ENCODE measurements at places on chromosomes 2 and 18.

GRCh38 chr2:213149294-213149875, 2.0 kb downstream of the IKZF2 start:
- DNase-seq: no peak

- DNase-seq: no peak
Observed at GRCh38 chr2:127541809-127542208, 6.3 kb downstream of the MYO7B start.

- DNase-seq: peak; percentile 63
Observed at GRCh38 chr2:7672027-7672684, 754.9 kb downstream of the RNF144A start.

DNA sequence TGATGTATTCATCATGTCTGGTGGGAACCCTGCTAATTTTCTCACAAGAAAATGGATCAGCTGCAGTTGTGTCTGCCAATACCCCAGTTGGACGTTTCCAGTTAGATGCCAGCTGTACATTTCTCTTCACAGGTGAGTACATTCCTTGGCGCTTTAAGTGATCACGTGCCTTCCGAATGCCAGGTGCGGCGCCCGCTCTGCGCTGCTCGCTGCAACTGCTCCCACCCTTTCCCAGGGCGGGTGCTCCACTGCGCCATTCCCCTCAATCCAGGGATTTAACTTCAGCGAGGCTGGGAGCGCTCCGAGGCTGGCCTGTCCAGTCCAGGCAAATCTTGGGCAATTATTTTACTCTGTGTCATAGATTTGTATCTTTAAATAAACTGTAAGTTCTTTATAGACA, 225.0 kb upstream of the RAB6C start:
- DNase-seq: no peak

DNA sequence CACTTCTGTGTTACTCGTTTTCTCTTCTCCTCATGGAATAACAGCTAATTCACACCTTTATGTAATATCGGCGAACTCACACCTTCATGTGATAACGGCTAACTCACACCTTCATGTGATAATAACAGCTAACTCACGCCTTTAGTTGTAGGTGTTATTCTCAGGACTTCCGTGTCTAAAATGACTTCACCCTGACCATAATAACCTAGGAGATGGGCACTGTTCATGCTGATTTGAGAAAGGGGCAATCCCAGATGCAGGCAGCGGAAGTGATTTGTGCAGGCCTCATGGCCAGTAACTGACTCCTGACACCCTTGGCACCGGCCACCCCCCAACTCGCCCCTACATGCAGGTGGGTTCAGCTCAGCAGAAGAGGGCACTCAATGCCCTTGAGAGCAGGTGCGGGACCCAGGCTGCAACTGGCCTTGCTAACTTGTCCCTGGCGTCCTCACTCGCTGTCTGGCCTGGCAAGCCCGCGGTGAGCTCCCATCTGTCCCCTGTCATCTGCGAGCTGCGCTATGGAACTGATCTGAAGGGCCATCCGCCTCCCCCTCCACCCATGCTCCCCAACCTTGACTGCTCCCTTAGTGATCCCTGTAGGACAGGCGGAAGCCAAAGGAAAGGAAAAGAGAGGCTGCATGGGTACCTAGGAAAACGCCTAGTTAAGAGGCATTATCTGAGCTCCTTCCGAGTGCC, 42.6 kb upstream of the MTCL1 start:
- DNase-seq: no peak

DNA sequence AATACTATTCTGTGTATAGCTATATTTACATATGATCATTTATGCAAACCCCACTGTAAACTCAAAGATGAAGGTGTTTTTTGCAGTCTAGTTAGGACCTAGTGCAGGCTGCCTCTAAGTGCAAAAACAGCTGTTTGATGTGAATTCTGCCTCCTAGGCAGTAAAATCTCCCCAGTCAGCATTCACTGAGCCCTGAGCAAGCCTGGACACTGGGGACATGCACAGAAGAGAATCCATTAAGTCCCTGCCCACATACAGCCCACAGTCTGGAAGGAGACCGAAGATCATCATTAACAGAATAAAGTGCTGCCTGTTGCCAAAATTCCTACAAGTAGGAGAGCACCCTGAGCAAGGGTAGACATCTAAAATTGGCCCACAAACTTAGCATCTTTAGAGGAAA, 14.4 kb upstream of the BIN1 start:
- no peak for DNase-seq
